Stimulated activated CD8-positive, alpha-beta memory T cell treated with anti-CD3 and anti-CD28 coated beads, Interleukin-15, amount 100 ng/mL, for 4 hours (primary cell): ENCODE measurements at places on chromosomes 2 and 18.

GRCh38 chr2:30753630-30754029 is 53.6 kb downstream of the CAPN13 start:
- no peak for DNase-seq

DNA sequence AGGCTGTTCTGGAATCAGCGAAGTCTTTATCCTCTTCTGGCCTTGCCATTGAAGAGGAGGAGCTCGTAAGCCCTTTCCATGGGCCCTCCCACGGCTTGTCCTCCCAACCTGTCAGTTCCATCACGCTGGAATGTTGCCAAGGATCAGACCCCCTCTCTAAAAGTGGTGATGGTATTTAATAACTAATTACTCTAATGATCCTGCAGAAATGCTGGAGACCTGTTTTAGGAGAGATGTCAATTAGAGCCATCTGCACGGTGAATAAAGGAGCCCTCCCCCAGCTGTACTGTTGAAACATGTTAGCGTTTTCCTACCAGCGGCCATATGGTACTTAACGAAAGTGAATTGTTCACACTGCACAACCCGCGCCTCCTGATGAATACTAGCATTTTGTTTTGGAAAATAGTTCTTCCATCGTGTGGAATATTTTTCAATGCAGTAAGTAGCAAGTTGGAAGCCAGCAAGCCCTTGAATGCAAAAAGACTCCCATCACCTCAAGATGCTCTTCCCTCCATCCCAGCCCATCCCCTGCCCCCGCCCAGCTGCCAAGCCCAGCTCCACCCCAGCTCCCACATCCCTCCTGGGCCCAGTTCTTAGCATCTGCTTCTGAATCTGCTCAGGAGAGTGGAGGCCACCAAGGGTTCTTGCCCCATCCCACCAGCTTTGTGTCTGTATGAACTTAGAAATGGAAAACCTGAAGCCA is 145.4 kb downstream of the KLHL29 start:
- DNase-seq, result no peak

DNA sequence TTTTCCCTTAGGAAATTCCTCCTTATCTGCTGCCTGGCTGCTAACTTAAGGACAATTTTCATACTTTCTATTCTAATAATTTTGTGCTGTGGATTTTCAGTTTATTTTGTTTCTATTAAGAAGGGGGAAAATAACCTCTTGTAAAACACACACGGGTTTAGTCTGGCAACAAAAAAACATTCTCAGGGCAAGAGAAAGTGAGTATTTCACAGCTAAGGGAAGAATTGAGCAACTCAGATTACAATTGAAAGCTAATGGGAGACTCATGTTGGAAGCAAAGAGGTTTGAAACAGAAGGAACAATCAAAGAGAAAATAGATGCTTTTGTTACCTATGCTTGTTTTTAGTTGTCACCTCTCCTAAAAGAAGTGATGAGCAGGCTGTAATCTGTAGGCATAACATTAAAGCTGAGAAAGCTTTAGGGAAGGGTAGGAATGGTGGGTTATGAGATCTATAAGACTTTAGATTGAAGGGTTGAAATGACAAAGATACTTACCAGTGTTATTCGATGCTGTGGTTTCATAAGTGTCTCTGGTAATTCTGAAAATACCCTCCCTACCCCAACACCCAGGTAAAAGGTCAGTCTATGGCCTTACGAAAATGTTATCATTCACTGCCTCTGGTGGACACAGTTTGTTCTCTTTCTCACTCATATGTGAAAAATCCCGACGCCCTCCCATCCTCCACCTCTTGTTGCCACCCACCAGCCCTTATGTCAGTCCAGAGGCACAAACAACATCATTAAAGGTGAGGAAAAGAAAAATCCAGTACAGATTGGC is 510.9 kb downstream of the TXNL1 start:
- no peak for DNase-seq

DNA sequence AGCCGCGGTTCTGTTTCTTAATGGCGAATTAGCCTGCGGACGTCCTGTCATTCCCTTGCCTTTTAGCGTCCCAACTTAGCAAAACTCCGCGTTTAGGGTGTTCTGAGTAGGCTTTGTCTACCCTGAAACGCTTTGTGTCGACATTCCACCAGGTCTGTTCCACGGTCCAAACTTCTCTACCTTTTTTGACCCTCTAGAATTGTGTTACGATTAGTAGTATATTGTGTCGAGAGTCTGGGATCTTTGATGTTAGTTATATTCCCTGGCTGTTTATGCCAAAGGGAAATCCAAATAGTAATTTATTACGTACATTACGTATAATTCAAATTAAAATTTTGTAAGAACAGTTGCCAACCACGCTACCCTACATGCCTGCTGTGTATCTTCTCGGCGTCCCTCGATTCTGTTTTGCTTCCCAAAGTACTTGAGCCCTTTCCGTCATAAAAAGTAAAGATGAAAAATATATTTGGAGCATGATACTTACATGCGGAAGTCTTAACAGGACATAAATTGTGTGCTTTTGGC is 495 bp upstream of the TTC32 start:
- DNase-seq, result no peak

DNA sequence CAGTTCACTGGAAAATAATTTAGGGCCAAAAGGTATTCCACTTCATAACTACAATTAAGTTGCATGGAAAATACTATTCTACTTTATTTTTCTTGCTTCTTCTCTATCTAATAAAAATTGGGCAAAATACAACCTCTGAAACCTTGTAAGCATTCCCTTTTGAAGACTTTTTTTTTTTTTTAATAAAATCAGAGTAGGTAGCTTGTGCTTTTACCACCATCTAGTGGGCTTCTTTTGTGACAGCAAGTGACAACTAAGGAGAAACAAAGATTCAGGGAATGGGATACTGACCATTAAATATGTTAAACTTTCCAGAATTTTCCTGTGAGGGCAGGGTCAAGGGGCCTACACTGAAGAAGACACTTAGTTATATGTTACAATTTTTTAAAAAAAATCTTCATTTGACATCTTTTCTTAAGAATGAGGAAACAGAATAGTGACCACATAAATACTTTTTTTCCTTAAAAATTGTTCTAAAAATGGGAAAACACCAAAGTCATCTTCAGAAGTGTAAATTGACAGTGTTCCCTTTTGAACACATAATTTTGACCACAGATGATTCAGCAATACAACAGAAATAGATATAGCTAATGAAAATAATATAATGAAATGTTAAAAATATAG is 1183.2 kb upstream of the ACVR2A start:
- no peak for DNase-seq

DNA sequence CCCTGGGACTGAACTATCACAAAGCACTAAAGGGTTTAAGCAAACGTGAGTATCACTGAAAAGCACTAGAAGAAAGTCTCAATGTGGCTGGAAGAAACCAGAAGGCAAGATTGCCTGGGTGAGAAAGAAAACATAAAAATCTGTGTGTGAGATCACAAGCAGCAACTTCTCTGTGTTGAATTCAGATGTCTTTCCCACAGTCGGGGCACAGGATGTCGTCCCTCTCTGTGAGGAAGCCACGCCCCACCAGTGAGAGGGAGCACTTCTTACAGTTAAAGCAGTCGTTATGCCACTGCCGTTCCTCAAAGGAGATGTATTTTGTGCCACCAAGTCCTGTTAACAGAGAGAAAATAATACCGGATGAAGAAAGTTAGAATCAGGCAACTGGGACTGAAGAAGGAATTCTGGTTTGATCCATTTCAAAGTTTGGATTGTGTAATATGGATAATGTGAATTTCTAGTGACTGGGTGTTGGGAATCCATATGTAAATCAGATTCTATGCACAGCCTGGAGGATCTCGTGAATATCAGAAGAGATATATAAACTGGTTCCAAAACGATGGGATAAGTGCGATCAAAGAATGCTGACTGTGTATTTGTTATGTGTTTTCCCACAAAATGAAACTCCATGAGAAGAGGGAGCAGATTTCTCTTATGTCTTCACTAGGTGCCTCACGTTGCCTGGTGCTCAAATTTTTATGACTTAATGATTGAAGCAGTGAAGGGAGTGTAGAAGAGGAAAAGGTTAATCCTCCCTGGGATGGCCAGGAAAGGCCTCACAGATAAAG is 24.0 kb downstream of the C2orf49 start:
- no peak for DNase-seq

GRCh38 chr2:72292433-72292832 is 144.8 kb upstream of the CYP26B1 start:
- no peak for DNase-seq

DNA sequence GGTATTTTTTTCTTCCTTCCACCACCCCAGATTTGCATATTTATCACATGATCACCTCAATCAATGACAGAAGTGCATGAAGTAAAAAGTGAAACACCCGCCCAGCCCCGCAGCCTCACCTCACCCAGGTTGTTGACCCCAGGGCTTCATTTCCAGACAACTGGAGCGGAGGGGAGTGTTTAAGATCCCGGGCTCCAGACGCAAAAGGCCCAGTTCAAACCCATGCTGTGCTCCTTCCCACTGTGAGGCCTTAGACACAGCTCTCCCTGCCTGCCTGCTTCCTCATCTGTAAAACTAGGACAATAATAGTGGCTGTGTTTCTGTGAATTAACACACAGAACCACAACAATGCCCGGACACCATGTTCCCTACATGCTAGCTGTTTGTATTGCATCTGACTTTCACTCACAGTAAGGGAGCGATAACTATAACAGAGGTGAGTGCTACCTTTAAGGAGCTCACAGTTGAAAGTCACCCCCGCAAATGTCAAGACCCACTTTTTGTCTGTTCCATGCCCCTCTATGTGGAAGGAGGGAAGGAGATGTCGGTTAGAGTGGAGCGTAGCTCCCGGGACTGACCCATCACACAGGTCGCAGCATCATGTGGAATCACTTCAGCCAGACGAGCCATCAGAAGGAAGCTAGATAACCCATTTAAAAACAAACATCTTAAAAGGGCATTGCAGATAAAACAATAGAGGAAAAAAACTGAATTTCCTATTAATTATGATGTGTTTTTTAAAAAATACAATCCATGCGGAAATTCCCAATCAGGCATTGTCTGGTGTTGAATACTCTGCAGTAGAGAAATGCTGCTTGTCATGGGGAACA is 77.5 kb upstream of the DAPL1 start:
- DNase-seq, result no peak

GRCh38 chr18:74251297-74252038 is 40.3 kb downstream of the CYB5A start:
- no peak for DNase-seq

GRCh38 chr2:220166616-220167015 is 539.2 kb downstream of the SLC4A3 start:
- DNase-seq, result no peak

- DNase-seq, result peak; percentile 28
Measured at GRCh38 chr2:102251042-102251848, 60.1 kb upstream of the IL1RL1 start.

DNA sequence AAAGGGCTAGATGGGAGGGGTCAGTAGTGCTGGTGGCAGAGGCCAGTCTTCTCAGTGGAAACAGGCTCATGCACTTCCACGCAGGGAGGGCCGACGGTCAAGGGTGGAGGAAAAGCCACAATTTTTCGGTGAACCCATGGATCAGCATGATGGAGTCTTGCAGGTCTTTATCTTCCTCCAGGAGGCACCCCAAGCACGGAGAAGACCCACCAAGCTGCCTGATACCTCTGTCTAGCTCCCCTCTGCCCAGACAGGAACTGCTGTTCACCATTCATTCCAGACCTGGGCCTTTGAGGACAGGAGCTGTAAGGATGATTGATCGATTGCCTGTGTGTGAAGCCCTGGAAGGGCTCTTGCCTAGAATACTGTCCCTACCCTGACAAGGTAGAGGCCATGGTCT is 2.8 kb upstream of the LRRFIP1 start:
- DNase-seq, result no peak

GRCh38 chr2:28463893-28464292 is 32.0 kb upstream of the PLB1 start:
- DNase-seq, result no peak

- no peak for DNase-seq
Measured at GRCh38 chr2:205803500-205803899, 121.2 kb downstream of the NRP2 start.

- DNase-seq, result no peak
Measured at GRCh38 chr2:105760191-105760590, 15.5 kb downstream of the NCK2 start.

DNA sequence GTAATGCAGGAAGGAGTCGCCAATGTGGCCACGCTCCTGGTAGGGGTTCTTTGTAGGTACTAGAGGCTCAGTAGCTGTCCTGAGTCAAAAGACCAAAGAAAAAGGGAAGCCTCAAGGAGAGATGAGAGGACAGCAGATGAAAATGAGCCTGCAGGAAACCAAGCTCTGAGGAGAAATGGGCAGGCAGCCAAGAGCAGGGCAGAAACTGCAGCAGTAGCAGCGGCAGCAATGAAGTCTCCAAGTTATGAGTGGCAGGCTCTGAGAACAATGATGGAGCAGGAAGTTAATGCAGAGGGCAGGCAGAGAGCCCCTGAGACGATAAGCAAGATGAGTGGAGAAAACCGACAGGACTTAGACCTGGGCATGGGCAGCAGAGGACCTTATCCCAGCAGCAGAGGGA is 48.2 kb upstream of the TMEM200C start:
- DNase-seq, result no peak

- DNase-seq, result no peak
Measured at GRCh38 chr2:151002959-151003600, 258.6 kb downstream of the RBM43 start.

DNA sequence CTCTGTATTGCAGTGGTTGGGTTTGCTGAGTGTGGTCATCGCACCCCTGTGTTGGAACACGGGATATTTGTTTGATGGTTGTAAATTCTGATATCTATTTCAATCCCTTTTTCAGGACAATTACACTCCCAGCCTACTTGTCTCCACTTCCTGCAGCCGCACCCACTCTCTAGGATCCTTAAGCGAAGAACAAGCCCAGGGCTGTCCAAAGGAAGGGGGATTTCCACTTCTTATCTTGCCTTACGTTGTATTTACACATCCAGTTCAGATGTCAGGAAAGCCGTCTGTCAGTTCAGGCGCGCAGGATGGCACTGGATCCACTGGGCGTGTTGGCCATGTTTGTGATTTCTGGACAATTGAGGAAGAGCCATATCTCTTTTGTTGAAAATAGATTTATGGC is 834.5 kb upstream of the SALL3 start:
- no peak for DNase-seq

GRCh38 chr2:134508391-134508790 is 210.4 kb downstream of the TMEM163 start:
- no peak for DNase-seq

- no peak for DNase-seq
Measured at GRCh38 chr2:188519136-188519535, 227.5 kb downstream of the GULP1 start.

- no peak for DNase-seq
Measured at GRCh38 chr2:231257763-231258162, 59.3 kb downstream of the ARMC9 start.

DNA sequence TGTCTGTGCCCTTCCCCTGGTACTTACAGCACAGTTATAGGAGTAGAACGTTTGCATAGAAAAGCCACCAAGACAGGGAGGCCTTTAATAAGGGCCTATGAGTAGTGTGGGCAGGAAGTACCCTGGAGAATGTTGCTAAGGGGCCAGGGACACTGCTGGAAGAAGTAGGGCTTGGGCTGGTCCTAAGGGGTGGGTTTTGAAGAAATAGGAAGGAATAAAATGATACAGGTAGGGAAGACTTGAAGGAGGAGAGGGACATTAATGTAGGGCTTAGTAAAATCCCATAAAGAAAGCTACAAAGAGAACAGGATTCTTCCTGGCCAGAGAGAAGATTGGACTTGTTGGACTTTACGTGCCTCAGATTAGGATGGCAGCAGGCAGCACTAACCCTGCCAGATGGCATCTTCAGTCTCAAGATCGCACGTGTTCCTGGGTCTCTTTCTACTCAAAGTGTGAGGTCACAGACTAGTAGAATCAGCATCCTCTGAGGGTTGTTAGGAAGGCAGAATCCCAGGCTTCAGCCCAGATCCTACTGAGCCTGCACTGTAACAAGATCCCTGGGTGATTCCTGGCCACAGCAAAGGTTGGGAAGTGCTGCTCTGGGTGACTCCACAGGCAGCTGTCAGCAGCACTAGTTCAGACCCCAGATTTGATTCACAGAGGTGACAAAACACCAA is 39.2 kb downstream of the EPAS1 start:
- no peak for DNase-seq
